ENCODE measurements at places on chromosomes 12 and 14.
A peak's percentile ranks its signal among the peaks of the same experiment; 100 is the strongest.

- no peak for DNase-seq
Measured at GRCh38 chr12:116461060-116461459, 98.1 kb upstream of the MAP1LC3B2 start.

DNA sequence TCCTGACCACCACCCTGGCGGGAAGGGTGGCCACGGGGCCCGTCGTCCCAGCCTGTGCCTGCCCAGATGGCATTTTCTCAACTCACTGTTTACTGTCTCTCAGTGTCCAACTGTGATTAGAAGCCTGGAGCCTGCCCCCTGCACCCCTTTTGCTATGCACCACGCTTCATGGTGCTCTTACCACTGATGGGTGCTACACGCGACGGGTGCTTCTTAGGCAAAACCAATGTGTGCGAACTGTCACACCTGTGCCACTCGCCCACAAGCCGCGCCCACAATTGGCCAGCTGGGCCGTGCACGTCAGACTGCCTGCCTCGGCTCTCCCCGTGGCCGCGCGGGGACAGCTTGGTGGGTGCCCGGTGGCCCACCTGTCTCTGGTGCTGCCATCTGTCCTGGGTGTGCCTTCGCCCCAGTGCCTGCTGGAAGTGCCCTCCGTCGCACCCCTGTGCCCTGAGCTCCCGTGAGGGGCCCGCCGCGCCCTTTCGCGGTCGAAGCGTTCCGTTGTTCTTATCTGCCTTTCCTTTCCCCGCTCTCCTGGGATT is 15.1 kb upstream of the AMN start:
- DNase-seq: no peak

- no peak for DNase-seq
Measured at GRCh38 chr12:109711596-109712461, 1.8 kb upstream of the FAM222A start.

- no peak for DNase-seq
Measured at GRCh38 chr12:68261896-68262295, 8.5 kb upstream of the IL22 start.

- DNase-seq: no peak
Measured at GRCh38 chr12:34346372-34347034, 324.2 kb downstream of the ALG10 start.

GRCh38 chr12:88993651-88994050 is 358.6 kb downstream of the DUSP6 start:
- no peak for DNase-seq

- peak; percentile 33 for DNase-seq
Measured at GRCh38 chr12:74365178-74365964, 172.3 kb upstream of the ATXN7L3B start.

- DNase-seq: no peak
Measured at GRCh38 chr14:99559286-99559990, 44.6 kb downstream of the CCDC85C start.
